Heart right ventricle (tissue), 16 donors: ENCODE measurements at places on chromosomes 11 and 22. TPM values are rescaled to one million over a fixed set of nuclear protein-coding genes. Genes with fewer than 3 reads are reported as not detected.

MOV10L1 gene
- 0.16 TPM for polyA plus RNA-seq

ARHGAP20 gene
- polyA plus RNA-seq, result 0.15 TPM

SHISAL1 gene
- polyA plus RNA-seq, result 0.37 TPM

GDPD4 gene
- not detected for polyA plus RNA-seq

USH1C gene
- polyA plus RNA-seq, result not detected

ANGPTL5 gene
- polyA plus RNA-seq, result 0.95 TPM

APOL5 gene
- polyA plus RNA-seq, result not detected

PACSIN2 gene
- polyA plus RNA-seq, result 24.3 TPM

CHST1 gene
- 2.5 TPM for polyA plus RNA-seq

BTG4 gene
- not detected for polyA plus RNA-seq
